ENCODE measurements at places on chromosomes 2 and 18. TPM values are rescaled to one million over a fixed set of nuclear protein-coding genes. Genes with fewer than 3 reads are reported as not detected.

DNA sequence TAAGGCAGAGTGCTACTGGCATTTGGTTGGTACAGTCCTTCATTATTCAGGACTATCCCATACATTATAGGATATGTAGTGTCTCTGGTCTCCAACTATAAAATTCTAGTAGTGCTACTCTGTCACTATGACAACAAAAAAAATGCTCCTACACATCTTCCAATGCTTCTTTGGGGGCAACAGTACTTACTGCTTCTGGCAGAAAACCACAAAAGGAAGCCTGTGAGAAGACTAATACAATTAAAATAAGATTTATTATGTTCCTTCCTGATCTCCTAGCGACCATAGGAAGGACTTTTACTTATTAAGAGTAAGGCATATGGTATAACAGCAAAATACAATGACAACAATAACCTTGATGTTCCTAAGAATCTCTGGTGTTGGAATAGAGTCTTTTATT, 48.4 kb upstream of the CPO start:
- no peak for DNase-seq

COL6A3 gene
- polyA plus RNA-seq, result 70.7 TPM

SALL3 gene
- 0.54 TPM for polyA plus RNA-seq

CYB5A gene
- 358 TPM for polyA plus RNA-seq

MFSD2B gene
- polyA plus RNA-seq, result not detected

All from hepatocyte (in vitro differentiated cells).